ENCODE measurements at places on chromosomes 5 and 9.

DNA sequence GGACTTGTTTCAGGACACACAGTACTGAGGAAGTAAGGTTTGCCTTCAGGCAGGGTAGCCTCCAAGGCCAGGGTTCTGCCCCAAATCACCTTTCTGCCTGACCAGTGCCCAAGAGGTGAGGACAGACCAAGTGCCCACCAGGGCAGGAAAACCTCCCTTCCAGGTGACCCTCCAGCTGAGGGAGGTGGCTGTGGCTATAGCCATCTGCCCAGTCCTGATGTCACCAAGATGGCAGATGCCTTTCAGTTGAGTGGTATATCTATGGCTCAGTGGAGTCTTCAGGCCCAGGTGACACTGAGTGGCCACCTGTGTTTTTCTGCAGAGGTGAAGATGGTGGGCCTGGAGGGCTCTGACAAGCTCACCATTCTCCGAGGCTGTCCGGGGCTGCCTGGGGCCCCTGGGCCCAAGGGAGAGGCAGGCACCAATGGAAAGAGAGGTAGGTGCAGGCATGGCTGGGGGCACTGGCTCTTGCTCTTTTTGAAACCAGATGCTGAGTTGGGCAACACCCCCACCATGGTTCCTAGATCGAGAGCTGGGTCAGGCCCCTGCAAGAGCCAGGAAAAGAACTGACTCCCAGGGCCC lies 1.7 kb downstream of the FCN2 start:
- no peak for DNase-seq

DNA sequence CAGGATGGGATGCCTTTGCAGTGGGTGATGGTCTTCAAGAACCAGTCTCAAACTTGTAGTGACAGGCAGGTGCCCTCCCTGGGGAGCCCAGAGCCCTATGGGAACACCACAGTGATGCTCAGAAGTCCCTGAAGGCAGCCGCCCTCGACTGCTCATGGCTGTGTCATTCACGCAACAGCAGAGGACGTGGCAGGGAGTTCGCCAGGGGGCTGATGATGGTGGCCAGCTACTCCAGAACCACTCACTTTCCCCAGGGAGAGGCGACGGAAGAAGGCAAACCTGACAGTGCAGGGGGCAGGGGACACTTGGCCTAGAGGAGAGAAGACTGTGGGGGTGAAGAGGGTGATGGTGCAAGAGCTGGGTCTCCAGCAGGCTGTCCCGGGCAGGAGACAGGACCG lies 4.0 kb downstream of the IL13 start:
- no peak for DNase-seq

DNA sequence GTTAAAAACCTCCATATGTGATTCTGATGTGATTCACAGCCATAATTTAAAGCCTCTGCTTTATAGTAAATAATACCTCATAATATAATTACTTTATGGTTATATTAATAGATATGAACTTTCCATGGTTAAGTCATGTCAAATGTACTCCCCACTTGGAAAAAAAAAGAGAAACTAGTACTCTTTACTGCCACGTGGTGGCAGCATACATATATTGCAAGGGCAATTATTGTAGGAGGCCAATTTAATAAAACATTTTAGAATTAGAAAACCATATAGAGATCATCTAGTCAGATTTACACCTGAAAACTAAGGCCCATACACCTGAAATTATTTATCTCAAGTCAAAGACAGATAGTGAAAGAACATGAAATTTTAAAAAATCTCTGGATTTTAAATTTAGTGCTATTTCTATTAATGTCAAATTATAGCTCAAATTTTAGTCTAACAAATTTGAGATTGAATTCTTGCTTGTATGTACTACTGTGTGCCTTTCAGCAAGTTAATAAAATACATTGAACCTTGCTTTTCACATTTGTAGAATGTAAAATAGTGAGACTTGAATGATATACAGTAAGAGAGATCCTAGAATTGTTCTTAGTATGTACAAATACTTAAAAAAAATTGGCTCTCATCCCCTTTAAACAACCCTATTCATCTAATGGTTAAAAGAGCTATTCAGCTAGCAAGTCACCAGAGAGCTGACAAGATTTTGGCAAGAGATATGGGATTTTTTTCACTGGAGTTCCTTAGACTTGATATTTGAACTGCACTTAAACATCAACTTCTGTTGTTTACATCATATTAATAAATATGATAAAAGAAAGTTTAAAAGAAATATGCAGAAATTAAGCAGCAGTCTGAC lies 603.8 kb downstream of the TLE4 start:
- no peak for DNase-seq

- no peak for DNase-seq
Measured at GRCh38 chr9:103700195-103700962, 393.7 kb upstream of the SMC2 start.

DNA sequence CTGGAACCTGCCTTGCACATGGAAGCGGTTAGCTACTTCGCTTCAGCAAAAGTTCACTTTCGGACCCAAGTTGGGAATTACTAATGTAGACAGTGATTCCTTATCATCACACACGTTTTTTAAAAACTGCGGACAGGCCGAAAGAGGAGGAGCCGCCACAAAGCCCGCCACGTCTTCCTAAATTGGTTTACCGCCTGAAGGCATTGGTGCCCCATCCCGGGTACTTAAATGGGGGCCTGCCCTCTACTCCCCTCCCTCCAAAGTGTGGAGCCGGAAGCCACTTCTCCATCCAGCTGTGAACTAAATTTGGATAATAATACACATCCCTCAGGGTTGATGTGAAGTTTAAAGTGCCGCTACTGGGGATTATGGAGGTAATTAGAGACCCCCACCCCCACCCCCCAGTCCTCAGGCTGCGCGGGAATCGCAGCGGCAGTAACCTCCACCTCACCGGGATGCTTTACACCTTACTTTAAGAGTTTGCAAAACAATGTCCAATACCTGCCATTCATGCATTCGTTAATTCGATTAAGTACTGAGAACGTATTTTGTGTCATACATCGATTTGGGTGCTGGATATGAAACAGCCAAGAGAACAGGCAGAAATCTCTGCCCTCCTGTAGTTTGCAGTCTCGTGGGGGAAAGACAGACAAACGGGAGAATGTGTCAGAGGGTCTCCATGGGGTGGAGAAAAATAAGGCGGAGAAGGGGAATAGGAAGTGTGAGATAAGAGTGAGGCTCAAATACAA lies 937 bp upstream of the MACROH2A1 start:
- no peak for DNase-seq

DNA sequence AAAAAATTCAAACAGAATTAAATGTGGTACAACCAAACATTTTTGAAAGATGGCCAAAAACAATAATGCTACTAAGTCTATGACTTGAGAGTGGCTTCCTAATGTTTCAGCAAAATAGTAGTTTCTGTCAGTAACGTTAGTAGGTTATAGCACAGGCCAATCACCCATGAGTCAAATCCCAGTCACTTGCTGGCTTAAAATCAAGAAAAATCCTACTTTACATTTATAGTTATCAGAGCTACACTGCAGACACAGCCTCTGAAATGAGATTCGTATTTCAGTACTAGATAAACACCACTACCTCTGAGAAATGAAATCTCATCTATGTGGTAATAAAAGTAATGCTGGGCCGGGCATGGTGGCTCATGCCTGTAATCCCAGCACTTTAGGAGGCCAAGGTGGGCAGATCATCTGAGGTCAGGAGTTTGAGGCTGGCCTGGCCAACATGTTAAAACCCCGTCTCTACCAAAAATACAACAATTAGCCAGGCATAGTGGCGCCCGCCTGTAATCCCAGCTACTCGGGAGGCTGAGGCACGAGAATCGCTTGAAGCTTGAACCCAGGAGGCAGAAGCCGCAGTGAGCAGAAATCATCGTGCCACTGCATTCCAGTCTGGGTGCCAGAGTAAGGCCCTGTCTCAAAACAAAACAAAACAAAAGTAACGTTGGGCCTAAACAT lies 6.1 kb downstream of the ZDHHC21 start:
- DNase-seq: no peak

- no peak for DNase-seq
Measured at GRCh38 chr9:122179690-122180074, 20.0 kb downstream of the MORN5 start.

- no peak for DNase-seq
Measured at GRCh38 chr5:154587123-154588026, 109.3 kb upstream of the HAND1 start.

GRCh38 chr5:135441919-135442318 lies 5.2 kb downstream of the DCANP1 start:
- DNase-seq: no peak

- DNase-seq: no peak
Measured at GRCh38 chr9:85716031-85716877, 25.5 kb downstream of the AGTPBP1 start.

- DNase-seq: no peak
Measured at GRCh38 chr9:84241817-84242373, 98.7 kb downstream of the SLC28A3 start.

DNA sequence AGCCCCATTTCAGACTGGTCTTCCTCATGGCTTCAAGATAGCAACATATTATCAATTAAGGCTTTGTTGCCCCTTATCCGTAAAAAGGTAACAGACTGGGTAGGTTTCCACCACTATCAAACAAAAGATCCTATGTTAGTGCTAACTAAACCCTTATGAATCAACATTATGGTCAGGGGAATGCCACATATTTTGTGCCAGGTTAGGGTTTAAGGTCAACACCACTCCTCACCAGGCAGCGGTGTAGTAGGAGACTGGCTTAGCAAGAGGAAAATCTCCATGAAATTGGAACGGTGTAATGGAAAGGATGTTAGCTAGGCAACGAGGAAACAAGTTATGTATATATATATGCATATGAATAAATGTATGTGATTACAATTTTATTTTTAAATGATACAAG lies 655.8 kb downstream of the TLR4 start:
- DNase-seq: no peak

- DNase-seq: no peak
Measured at GRCh38 chr5:53022930-53023511, 33.9 kb downstream of the ITGA2 start.

DNA sequence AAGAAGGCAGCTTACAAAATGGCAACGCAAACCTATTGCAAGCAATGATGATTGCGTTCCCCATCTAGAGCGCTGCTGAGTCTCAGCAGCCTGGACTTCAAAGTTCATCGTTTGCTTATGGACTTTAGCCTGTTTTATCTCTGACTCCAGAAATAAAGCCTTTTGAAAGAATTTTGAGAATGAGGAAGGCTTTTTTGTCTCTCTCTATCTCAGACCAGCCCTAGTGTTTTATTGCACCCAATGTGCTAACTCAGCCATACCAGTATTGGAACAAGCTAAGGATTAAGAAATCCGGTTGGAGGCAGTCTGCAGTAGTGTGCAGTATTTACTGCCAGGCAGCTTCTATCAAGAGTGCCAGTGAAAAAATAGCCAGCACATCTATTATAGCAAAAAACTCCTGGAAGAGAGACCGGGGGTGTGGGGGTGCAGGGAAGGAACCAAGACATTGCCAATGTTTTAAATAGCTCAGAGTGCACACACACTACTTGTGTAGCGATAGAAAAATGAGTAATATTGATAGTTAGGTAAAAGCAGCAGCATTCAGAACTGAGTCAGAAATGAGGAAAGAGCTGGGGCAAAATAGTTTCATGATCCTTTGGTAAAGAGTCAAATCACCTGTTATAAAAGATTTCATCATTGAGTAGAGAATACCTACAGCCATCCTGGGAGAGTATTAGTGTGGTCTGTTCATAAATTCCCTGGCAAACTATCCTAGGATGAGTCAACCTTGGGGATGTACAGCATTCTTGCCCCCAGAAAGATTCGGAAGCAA lies 219.0 kb downstream of the ZNF608 start:
- no peak for DNase-seq

DNA sequence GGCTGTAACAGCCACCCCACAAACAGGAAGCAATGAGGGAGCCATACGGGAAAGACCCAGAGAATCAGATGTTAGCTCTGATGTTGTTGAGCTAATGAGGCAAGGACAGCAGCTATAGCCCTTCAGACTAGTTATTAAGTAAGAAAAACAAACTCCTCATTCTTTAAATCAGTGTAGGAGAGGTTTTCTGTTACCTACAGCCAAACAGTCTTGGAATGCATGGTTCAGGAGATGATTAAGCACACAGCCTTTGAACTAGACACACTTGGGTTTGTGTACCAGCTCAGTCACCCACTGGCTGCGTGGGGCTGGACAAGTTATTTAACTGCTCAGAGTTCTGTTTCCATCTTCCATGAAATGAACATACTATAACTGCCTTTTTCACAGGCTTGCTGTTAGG lies 68.1 kb downstream of the SPOCK1 start:
- DNase-seq: no peak

DNA sequence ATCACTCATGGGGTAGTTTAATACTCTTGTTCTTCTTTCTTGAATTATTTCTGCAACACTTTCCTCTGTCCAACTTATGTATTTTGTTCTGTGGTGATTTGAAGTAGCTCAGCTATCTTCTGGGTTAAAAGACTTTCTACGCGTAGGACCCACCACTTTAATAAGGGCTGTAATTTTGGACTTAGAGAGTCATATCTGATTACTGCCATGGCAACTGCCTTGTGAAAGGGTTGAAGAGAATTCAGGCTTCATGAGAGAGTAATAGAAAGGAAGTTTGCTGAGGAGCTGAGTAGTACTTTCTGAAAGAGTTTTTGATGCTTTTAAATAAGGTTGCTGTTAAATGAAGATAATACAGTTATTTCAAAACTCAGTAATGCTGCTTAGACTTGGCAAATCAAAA lies 89.5 kb downstream of the TLE4 start:
- DNase-seq: no peak

- no peak for DNase-seq
Measured at GRCh38 chr9:109535365-109535764, 37.3 kb upstream of the PTPN3 start.

DNA sequence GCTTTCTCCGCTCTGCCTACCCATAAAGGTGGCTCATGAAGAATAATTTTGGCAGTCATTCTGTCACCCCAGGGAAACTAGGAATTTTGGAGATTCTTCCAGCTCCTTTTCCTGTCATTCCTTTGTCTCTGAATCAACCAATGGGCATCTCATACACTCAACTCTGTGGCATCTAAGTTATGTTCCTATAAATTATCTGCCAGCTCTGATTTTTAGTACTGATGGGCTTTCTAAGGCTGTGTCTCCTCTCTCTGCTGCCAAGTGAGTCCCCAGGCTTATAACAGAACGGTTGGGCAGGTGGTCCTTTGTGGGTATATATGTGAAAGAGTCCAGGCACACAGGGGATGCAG lies 226.8 kb downstream of the NMUR2 start:
- DNase-seq: no peak

DNA sequence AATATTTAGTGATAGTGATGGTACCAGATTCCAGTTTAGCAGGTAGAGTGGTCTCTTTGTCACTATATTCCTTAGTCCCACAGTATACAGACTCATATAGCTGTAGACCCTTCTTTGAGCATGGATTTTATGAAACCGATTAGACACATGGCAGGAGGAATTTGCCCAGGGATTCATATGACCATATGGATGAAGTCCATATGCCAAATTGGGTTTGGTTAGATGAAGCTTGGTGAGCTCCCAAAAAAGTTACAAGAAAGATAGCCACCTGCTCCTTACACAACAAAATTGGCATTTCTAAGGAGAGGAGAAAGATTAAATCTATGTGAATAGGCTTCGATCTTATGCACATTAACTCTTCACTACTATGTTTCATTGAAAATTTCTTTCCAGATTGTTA lies 211.4 kb downstream of the CWC27 start:
- no peak for DNase-seq

GRCh38 chr9:90365666-90366065 lies 277.0 kb downstream of the DIRAS2 start:
- DNase-seq: no peak

Measured in effector CD8-positive, alpha-beta T cell (primary cell).